Activated CD4-positive, alpha-beta memory T cell treated with anti-CD3 and anti-CD28 coated beads for 36 hours (primary cell): ENCODE measurements at places on chromosomes 16 and 17. TPM values are rescaled to one million over a fixed set of nuclear protein-coding genes. Genes with fewer than 3 reads are reported as not detected.
A peak's percentile ranks its signal among the peaks of the same experiment; 100 is the strongest.

Gene KRTAP4-6
- total RNA-seq, result not detected

Gene SLC12A3
- total RNA-seq, result not detected

Gene KRTAP2-1
- total RNA-seq, result not detected

Gene PRR15L
- not detected for total RNA-seq

Gene CD19
- 0.29 TPM for total RNA-seq

Gene CLEC19A
- total RNA-seq, result not detected

DNA sequence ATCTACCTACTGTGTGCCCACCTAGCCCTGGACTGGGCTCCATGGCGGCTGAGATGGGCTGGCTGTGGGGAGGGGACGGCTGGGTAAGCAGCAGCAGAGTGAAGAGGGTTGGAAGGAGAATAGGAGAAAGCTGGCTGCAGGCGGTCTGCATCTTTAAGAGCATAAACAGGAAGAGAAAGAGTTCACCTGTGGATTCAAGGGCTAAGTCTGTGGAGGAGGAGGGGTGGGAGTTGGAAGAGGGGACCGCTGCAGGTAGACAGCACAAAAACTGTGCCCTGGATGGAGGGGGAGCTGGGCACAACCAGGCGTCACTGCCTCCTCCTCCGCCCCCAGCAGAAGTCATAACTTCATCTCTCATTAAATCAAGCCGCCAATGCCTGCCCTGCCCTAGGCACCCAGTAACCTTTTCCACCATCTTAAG is 677 bp downstream of the SLC13A2 start:
- H3K4me3 ChIP-seq, result no peak overlapping the region
- no peaks in the 10 kb centered on the region for H3K27me3 ChIP-seq

GRCh38 chr16:2719328-2720063 is 528 bp downstream of the PRSS27 start:
- no peak overlapping the region for H3K27ac ChIP-seq
- DNase-seq, result no peak
- peak overlapping the region; percentile 46 for H3K4me3 ChIP-seq
- H3K36me3 ChIP-seq, result no peaks in the 10 kb centered on the region
- H3K4me1 ChIP-seq, result peaks cover 6% of the 10 kb centered on the region

- H3K4me1 ChIP-seq, result peaks cover 16% of the 10 kb centered on the region
- H3K36me3 ChIP-seq, result peaks cover 36% of the 10 kb centered on the region
- H3K27me3 ChIP-seq, result no peaks in the 10 kb centered on the region
- DNase-seq, result no peak
- no peak overlapping the region for H3K27ac ChIP-seq
- H3K4me3 ChIP-seq, result no peak overlapping the region
Measured at GRCh38 chr17:42844761-42845555, 578 bp downstream of the AOC2 start.

DNA sequence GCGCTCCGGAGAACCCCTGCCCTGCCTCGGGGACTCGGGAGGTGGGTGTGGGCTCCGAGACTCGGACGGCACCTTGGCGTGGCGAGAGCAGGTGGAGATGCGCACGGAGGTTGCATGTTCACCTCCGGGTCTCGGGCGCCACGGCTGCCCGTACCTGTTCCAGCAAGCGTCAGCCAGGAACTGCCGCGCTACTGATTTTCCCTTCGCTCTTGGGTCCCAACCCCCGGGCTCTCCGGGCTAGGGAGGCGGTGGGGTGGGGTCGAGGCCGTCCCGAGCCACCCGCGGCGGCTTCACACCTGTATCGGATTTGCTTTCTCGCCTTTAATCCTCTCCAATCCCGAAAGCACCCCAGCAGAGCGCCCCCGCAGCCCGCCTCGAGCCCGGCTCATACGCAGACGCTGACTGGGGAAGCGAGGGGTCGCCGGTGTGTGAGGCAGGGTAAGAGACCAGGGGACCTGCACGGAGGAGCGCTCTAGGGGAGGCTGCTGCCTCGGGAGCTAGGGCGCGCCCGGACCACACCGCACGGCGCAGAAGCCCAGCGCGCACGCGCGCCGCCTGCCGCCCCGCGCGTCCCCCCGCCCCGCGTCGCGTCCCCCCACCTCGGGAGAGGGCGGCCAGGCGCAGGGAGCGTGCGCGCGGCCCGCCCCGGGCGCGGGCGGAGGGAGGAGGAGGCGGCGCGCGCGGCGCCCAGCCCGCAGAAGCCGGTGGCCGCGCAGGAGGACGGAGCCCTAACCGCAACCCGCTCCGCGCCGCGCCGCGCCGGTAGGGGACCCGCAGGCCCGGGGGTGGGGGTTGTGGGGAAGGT is at the start of gene DUSP14:
TSS of gene DUSP14 (plus strand) at position 695 of the 805 bp plus-strand sequence. CDS start 22,382 bp downstream, outside the sequence.
- H3K27ac ChIP-seq, result peak within 1 kb of the TSS; percentile 88
- H3K36me3 ChIP-seq, result no peaks in the 10 kb centered on the region
- no peaks in the 10 kb centered on the region for H3K27me3 ChIP-seq
- peaks cover 47% of the 10 kb centered on the region for H3K4me1 ChIP-seq

GRCh38 chr17:67920212-67920611 is 76.1 kb downstream of the C17orf58 start:
- DNase-seq, result no peak
- H3K27me3 ChIP-seq, result no peaks in the 10 kb centered on the region
- H3K4me3 ChIP-seq, result no peak overlapping the region
- H3K4me1 ChIP-seq, result peaks cover under 1% of the 10 kb centered on the region
- no peak overlapping the region for H3K27ac ChIP-seq

DNA sequence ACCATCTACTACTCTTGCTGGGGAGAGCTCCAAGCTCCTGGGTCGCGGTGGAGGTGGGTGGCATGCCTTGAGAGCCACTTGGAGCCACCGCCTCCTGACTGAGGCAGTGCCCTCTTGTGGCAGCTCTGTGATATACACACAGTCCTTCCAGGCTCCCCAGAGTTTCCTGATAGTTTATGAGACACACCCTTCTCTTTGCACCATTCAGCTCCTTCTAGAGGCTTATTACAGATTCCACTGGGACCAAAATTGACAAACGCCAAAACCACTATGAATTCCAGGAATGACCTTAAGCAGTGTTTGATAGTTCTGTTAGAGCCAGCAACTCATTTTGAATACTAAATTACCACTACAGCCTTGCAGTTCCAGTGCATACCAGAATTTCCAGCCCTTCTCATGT is 170.1 kb upstream of the CDH13 start:
- H3K36me3 ChIP-seq, result no peaks in the 10 kb centered on the region
- H3K27me3 ChIP-seq, result peaks cover 7% of the 10 kb centered on the region
- no peak overlapping the region for H3K4me3 ChIP-seq
- peak; percentile 46 for DNase-seq
- no peak overlapping the region for H3K27ac ChIP-seq
- H3K4me1 ChIP-seq, result no peaks in the 10 kb centered on the region

- no peak overlapping the region for H3K27ac ChIP-seq
- no peaks in the 10 kb centered on the region for H3K36me3 ChIP-seq
- peak; percentile 10 for DNase-seq
- H3K4me3 ChIP-seq, result no peak overlapping the region
- peaks cover 44% of the 10 kb centered on the region for H3K27me3 ChIP-seq
Measured at GRCh38 chr16:22948058-22948602, 134.2 kb downstream of the HS3ST2 start.

DNA sequence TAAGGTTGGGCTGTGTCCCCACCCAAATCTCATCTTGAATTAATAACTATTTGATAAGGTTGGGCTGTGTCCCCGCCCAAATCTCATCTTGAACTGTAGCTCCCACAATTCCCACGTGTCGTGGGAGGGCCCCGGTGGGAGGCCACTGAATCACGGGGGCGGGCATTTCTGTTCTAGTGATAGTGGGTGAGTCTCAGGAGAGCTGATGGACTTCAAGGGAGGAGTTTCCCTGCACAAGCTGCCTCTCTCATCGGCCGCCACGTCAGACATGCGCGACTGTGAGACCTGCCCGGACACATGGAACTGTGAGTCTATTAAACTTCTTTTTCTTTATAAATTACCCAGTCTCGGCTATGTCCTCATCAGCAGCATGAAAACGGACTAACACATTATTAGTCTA is 44.9 kb upstream of the METRNL start:
- no peak for DNase-seq
- H3K4me1 ChIP-seq, result no peaks in the 10 kb centered on the region
- peaks cover 34% of the 10 kb centered on the region for H3K36me3 ChIP-seq
- H3K27ac ChIP-seq, result no peak overlapping the region

DNA sequence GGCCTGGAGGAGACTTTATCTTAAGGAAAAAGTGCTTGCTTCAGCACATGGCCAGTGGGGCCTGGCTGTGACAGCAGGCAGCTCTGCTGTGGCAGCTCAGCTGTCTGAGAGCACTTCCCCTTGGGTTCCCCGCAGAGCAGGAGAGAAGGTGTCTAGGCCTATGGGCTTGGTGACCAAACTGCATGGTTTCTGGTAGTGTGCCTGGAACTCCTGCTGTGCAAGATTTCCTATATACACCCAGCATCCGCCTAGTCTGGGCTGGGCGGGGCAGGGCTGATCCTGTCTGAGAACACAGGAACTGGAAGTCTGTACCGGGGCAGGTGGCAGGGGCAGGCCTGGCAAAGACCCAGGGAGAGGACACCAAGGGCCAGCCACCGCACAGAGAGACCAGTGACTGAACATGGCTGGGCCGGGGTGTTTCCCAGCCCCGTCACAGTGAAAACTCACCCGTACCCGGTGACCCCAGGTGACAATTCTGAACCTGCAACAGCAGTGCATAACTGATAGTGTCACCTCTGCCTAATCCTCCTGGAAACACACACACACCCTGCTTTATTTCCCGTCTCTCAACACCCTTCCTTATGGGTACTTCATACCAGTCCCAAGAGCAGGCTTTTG is 39.3 kb downstream of the CHD9 start:
- H3K4me3 ChIP-seq, result no peak overlapping the region
- peaks cover 28% of the 10 kb centered on the region for H3K4me1 ChIP-seq
- no peaks in the 10 kb centered on the region for H3K36me3 ChIP-seq
- DNase-seq, result peak; percentile 12
